Stimulated activated CD4-positive, alpha-beta T cell treated with anti-CD3 and anti-CD28 coated beads, TNF-alpha, amount 100 ng/mL, for 1 hour (primary cell): ENCODE measurements at places on chromosomes 3 and 15.

DNA sequence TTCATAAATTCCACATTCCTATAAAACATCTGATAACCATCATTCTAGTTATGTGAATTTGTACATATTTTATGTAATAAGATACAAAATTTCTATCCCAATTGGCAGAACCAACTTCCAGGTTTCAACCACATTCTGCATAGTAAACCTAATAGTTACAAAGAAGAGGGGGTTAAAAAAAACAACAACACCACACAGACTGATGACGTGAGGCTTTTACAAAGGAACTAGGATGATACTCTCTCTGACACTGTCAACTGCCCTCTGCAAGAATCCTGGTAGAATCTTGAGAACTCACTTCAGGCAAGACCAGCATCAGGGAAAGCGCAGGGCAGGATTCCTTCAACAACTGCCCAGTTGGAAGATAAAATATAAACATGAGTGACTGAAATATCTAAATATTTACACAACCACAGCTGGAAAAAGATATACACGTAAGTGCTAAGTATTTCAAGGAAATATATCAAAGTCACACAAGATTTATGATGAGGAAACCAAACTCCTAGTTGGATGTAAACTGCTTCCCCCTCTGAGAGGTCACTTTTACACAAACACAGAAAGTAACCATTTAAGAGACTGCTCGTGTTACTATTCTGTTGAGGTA lies 816.4 kb downstream of the ROBO1 start:
- DNase-seq: no peak

- DNase-seq: no peak
Measured at GRCh38 chr15:69469467-69470201, 17.0 kb downstream of the RPLP1 start.

GRCh38 chr3:154775821-154776548 lies 304.1 kb upstream of the MME start:
- no peak for DNase-seq

DNA sequence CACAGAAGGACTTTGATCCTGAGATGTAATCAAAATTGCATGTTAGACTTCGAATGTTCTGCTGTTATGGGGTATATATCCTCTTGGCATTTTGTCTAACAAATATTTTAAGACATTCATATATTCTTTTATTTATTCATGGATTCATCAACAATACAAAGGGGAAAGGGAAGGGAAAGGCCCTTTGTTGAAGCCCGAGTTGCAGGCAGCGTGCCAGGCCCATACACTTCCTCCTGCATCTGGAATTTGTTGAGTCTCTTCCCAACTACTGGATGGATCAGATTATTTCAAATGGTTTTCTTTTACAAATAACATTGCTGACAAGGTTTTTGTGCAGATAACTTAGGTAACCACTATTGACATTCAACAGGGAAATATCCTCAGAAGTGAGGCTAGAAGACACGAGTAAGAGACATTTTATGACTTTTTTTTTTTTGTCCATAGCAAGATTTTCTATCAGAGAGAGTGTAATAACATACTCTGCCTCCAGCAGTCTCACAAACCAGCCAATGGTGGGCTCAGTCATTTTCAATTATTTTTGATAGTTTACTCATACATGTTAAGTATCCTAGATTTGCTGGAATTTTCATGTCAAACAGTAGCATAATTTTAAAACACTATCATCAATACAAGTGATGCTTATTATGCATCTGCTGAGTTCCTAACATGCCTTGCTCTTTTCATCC lies 94.3 kb downstream of the RPL39L start:
- no peak for DNase-seq

- no peak for DNase-seq
Measured at GRCh38 chr3:178969004-178969700, 102.5 kb downstream of the ZMAT3 start.

DNA sequence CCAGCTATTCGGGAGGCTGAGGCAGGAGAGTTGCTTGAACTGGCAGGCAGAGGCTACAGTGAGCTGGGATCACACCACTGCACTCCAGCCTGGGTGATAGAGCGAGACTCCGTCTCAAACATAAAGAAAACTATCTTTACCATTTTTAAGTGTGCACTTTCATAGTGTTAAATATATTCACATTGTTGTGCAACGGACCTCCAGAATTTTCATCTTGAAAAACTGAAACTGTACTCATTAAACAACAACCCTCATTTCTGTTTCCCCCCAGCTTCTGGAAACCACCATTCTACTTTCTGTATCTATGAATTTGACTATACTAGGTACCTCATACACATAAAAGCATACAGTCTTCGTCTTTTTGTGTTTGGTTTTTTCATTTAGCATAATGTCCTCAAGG lies 375.1 kb downstream of the SHQ1 start:
- DNase-seq: no peak

DNA sequence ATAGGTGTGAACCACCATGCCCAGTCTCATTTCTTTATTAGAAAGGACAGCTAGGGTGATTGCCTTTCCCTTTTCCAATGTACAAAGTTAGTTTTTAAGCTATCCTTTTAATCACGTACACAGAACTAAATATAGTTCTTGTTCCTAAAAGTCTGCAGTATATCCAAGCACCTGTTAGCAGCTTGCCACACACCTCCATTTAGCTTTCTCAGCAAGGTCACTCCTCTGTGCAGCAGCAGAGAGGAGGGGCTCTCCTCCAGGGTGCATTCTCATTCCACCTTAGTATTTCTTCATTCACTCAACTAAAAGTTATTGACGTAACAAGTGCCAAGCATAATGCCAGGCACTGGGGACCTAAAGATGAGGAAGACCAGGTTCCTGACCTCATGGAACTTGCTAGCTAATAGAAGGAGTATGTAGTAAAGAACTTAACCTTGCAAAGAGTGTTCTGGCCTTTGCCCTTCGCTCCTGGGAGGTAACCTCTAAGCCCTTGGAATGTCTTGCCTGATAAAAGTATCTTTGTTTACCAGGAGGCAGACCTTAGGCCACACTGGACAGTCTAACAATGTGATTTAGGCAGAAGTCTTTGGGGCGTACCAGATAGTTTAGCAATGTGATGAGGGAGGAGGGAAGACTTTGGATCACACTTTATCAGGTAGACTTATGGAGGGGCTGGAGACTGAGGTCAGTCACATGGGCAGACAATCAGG lies 12.7 kb upstream of the PTPN9 start:
- DNase-seq: no peak

DNA sequence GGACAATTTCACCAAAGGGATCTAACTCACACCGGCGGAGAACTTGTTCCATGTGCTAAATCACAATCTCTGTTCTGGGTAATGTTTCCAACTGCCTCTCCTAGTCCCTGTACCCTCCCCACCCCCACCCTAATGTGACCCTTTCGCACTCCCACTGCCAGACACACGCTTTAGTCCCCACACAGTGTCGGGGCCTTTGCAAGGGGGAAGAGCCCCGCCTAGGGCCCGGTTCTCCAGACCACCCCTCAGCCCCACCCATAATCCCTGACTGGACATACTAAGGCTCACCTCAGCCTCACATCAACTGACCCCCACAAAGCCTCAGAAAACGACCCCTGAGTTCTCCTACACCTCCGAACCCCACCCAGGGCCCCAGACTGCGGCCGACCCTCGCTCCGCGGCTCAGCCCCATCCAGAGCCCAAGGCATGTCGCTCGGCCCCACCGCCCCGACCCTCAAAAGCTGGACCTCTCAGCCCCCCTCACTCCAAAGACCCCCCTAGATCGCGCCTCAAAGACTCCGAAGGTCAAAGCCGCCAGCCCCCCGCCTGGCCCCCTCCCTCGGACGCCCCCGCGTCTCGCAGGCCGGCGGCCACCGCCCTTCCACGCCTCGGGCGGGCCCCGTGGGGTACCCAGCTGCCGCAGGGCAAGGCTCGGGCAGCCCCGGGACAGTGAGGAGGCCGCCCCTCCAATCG lies 72.0 kb upstream of the MAP4 start:
- DNase-seq: no peak

DNA sequence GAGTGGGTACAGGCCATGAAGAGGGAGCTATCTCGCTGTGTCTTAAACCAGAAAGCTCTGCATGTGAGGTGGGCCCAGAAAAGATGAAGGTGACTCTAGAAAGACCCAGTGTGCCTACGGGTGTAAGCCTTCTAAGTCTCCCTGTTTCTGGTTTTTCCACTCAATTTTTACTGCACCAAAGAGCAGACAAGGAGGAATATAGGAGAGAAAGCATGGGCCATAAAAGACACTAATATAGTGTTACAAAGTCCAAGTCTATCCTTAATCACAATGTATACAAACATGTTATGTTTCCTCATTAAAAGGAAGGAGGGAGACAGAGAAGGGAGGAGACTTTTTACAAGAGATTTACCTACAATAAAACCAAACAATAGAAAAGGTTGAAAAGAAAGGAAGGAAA lies 24.1 kb upstream of the ZKSCAN7 start:
- no peak for DNase-seq

DNA sequence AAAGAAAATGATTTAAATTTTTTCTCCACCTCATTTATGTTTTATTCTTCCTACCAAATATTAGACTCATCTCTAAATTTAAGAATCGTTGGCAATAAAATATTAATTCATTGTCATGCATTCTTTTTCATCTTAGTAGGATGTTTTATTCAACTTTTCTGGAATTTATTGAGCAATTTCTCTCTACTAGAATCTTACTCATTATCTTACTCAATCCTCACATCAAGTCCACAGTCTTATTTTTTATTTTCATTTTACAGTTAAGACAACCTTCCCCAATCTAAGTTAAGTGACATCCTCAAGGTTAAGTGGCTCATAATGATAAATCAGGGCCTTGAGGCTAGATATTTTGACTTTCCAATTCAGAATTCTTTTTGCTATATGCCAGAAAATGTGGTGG lies 15.9 kb upstream of the ALDH1A2 start:
- no peak for DNase-seq

DNA sequence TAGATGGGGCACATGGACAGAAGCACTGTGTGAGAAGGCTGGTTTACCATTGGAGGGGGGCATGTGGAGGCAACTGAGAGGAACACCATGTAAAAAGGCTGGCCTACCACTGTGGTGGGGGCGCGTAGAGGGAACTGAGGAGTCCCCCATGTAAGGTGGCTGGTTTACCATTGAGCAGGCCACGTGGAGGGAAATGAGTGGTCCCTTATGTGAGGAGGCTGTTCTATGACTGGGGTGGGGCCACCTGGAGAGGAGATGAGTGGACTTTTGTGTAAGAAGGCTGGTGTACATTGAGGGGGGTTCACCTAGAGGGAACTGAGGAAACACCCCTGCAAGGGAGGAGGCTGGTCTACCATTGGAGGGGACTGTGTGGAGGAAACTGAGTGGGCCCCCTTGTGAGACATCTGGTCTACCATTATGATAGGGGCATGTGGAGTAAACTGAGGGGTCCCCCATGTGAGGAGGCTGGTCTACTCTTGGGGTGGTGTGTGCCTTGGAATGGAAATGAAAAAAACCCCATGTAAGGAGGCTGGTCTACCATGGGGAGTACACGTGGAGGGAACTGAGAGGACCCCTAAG lies 156.9 kb downstream of the FBLN2 start:
- DNase-seq: no peak

GRCh38 chr3:127691489-127691888 lies 18.7 kb downstream of the ABTB1 start:
- no peak for DNase-seq

DNA sequence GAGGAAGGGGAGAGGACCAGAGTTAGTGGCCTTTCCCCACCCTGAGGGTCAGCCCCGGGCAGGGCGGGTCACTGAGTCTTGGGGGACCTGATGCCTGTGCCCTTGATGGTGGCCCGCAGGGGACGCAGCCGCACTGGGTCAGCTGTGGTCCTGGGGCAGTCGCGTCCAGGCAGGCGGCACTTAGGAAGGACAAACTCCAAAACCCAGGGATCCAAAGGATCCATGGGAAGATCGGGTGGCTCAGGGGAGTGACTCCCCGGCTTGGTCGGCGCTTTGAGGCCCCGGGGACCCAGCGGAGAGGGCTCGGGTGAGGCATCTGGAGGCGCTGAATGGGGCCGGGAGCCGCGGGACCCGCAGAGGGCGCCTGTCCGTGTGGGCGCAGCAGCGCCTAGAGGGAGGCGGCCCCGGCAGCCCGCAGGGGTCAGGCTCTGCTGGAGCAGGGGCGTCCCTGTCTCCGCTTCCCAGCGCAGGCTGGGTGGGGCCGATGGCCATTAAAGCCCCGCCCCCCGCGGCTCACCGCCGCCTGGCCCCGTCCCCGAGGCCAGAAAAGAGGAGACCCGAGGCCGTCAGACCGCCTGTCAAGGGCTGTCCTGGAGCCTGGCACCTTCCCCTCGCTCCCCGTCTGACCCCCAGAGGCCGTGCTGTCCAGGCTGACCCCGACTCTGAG lies 17.5 kb downstream of the CIDEC start:
- no peak for DNase-seq

- DNase-seq: no peak
Measured at GRCh38 chr3:21894459-21895340, 143.7 kb upstream of the ZNF385D start.

DNA sequence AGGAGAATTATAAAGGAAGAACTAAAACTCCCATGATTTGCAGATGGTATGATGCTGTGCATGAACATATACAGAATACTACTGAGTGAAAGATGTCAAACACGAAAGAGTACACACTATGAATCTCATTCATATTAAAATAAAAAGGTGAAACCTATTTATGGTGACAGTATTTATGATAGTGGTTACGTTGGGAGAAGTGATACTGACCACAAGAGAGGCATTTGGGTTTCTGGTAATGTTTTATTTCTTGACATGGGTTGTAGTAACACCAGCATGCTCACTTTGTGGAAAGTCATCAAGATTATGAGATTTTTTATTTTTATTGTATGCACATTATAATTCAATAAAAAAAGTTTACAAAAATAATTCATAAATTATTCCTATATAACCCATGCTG lies 324.0 kb downstream of the GAP43 start:
- no peak for DNase-seq

DNA sequence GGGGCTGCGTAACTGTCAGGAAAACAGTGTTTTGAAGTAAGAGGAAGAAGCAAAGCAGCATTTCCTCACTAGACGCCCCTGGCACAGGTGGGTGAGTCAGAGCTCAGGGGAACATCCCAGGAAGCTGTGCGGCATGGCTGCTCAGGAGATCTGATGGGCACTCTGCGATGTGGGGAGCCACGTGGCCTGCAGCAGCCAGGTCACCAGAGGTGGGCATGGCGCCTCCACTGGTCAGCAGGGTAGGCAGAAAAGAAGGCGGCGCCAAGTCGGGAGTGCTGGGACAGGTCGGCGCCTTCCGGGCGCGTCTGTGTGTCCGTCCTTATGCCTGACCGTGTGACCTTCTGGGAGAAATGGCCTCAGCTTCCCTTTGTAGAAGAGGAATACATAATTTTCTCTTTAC lies 249.9 kb upstream of the ST8SIA2 start:
- no peak for DNase-seq
